ENCODE measurements at places on chromosomes 5 and 9.

- no peak for DNase-seq
Observed at GRCh38 chr5:73304381-73304780, 131.4 kb downstream of the TMEM174 start.

DNA sequence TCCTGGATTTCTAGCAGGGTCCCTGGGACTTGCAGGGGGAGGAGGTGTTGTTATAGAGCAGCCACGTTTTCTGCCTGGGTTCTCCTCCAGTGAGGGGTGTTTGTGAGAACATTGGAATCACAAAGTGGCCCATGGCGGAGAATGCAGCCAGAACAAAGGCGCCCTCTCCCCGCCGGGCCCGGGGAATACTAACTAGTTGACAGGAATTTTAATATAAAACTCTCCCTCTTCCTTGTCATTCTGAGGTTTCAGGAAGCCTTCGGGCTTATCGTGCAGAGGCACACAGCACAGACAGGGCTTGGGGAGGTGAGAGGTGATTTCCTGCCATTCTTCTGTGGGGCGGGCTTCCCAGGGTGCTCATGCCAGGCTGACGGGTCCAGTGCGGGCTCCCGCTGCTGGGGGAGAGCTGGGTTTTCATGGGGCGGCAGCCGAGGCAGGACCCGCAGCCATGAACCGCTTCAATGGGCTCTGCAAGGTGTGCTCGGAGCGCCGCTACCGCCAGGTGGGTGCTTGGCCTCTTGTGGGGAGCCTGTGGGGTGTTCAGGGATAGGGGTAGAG lies 37.7 kb downstream of the RGS3 start:
- DNase-seq: no peak

DNA sequence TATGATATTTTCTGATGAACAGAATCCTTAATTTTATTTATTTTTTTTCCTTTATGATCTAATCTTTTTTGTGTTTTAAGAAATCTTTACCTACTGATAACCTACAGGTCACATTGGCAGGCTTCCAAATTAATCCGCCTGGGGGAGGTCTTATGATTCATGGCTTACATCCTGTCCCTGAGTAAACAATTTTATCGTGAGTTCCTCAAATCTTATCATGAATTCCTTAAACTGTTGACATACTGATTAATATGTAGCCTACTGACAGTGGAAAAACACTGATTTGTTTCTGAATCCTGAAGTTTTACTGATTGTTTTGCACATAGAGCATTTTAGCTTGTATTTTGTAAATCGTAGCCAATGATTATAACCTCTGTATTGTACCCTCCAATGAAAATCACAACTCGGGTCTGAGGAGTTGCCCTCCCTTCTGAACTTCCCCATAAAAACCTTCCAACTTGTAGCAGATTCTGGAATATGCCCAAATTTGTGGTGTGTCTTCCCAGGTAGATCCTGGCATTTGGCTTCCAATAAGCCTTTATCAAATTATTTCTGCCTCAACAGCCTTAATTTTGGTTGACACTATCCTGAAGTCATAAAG lies 105.6 kb downstream of the VCAN start:
- DNase-seq: peak; percentile 32

- DNase-seq: no peak
Observed at GRCh38 chr5:151717416-151717815, 30.7 kb upstream of the SPARC start.

- DNase-seq: no peak
Observed at GRCh38 chr9:131335368-131335755, 45.8 kb downstream of the PLPP7 start.

DNA sequence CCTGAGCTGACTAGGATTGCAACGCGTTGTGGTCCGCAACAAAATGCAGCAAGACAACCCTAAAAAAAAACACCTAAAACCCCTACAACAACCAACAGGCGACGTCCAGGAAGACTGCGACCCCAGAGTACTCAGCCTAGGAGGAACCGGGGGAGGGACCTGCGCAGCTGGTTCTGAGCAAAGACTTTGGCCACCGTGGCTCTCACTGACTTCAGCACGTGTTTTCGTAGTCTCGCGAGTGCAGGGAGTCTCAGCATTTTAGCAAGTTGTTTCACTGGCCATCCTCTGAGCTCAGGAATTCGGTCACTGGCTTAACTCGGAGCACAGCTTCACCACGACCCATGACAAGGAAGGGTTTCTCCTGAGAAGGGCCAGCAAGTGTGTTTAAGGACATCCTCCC lies 8.6 kb upstream of the ZDHHC11 start:
- DNase-seq: no peak

DNA sequence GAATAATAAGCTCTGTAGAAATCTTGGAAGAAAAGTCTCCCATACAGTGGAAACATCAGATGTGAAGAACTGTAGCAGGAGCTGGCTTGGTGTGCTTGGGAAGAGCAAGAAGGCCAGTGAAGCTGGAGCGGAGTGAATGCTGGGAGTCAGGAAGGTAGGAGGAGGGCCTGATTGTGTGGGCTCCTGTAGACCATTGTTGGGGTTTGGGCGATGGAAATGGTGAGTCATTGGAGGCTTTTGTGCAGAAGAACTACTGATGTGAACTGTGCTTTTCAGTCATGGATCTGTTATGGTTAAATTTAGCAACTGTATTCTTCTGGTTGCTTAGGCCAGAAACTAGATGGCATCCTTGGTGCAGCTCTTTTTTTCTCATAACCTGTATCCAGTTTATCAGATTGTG lies 2.3 kb downstream of the ICE1 start:
- no peak for DNase-seq

DNA sequence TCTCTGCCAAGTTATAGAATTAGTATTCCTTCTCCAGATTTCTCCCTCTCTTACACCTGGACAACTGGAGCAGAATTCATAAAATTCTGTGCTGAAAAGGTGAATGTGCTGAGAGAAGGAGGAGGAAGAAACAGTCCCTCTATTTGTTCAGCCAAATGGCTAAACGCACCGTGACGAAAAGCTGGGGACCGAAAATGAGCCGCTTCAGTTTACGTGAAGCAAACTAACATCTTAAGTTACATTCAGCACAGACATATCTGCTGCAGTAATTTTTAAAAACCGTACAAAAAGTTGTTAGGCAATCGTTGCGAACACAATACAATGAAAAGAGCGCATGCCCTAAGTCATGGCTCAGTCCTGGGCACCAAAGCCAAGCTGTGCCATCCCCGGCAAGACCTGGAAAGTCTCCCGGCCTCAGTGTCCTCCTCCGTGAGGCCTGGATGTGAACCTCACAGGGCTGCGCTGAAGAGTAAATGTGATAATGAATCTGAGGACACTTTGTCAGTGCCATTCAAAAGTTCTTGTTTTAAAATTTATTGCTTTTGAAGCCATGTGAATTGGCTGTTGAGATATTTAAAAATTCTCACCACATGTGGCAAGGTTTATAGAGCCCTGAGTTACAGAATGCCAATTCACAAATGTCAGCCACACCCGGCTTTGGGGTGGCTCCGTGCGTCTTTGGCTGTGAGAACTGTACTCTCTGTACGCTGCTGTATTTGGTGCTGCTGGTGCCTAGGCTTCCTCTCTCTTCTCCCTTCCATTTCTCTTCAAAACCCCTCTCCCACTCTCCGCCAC lies 46.3 kb downstream of the FAM240B start:
- DNase-seq: no peak

DNA sequence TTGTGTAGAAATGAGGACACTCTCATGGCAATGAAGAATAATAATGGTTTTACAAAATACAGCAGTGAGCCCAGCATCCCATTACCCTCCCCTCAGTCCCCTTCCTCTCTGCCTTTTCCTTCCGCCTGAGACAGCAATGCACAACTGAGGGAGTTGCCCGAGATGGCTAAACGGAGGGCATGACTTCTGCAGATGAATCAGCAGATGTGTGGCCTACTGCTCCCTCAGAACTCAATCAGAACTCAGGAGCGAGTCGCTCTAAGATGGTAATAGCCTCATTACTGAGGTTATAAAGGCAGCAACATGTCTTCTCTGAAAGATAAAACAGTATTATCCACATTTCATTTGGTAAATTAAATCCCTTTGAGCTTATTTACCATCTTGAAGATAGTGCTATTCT lies 326.6 kb downstream of the ENC1 start:
- DNase-seq: no peak

DNA sequence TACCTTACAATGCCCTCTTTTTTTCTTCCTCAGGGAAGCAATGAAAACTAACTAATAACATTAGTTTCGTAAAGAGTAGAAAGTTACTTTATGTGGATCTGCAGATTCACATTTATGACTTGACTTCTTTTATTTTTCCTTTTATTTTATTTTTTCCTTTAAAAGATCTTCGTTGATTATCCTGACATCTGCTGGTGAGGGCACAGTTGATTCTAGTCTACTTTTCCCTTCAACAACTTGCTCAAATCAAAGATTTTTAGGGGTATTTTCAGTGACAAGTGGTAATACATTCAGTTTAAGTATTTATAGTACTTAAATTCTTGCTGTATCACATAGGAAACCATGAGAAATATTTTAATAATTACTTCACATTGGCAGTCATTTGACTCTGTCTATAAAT lies 4.9 kb downstream of the EDIL3 start:
- no peak for DNase-seq

GRCh38 chr9:131349881-131350563 lies 43.9 kb upstream of the PRRC2B start:
- DNase-seq: peak; percentile 86

DNA sequence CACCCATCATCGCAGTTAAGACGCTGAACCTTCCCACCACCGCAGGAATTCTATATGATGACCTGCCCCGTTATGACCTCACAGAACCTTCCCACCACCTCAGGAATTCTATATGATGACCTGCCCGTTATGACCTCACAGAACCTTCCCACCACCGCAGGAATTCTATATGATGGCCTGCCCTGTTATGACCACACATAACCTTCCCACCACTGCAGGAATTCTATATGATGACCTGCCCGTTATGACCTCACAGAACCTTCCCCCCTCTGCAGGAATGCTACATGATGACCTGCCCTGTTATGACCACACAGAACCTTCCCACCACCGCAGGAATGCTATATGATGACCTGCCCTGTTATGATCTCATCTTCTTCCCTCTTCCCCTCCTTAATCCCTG lies 64.3 kb downstream of the IRX1 start:
- DNase-seq: no peak

- no peak for DNase-seq
Observed at GRCh38 chr5:146291421-146292074, 47.1 kb upstream of the POU4F3 start.

DNA sequence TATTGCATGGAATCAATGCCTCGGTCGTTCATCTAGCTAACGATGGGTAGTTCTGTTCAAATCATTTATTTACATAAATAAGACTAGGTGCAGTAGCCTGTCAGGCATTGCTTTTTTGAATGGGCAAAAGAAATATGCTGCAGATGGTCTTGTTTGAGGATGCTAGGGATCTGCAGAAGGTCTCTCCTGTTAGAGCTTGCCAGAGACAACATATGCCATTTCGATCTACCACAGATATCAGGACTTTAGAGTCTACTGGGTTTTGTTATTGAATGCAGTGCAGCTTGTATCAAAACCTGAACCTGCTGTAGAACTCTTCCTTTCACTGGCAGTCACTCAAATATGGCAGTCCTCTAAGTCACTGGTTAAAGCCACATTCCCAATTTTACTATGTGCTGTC lies 381.1 kb upstream of the CDH10 start:
- no peak for DNase-seq

DNA sequence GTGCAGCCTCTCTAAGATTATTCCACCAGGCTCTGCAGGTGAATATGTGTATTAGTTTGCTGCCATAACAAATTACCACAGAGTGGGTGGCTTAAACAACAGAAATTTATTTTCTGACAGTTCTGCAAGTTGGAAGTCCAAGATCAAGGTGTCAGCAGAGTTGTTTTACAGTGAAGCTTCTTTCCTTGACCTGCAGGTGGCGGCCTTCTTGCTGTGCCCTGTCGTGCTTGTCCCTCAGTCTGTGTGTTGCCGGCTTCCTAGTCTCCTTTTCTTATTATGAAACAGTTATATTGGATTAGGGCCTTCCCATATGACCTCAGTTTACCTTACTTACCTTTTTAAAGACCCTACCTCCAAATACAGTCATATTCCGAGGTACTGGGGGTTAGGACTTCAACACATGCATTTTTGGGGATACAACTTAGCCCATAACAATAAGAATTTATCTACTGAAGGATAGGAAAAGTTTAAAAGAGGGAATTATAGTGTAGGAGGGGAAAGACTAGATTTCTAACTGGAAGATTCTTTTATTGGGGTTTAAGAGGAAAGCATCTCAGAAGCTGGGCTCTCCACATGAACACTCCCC lies 97.4 kb downstream of the OSTF1 start:
- DNase-seq: peak; percentile 22

- DNase-seq: no peak
Observed at GRCh38 chr5:87369431-87369830, 43.3 kb downstream of the CCNH start.

DNA sequence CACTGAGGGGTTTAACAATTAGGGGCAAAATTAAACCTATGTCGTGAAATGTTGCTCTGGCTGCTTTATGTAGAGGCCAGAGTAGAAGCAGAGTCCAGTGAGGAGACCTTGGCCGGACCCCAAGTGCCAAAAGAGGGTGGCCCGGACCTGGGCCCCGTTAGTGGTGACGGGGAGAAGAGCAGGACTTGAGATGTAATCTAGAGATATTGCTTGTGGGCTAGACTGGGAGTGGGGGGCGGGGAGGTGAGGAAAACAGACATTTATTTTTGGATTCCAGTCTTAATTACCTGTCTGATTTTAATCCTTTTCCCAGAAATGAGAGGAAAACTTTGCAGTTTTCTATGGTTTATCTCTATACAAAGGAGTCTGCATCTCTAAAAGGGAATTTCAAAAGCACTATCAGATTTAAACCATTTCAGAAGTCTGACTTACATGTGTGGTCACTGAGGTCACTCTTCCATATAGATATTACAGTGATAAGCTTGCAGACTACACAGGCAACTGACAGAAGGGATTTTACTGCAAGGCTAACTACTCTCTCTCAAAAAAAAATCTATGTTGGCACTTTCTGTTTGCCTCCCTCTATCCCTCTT lies 108.1 kb downstream of the MED27 start:
- DNase-seq: no peak

DNA sequence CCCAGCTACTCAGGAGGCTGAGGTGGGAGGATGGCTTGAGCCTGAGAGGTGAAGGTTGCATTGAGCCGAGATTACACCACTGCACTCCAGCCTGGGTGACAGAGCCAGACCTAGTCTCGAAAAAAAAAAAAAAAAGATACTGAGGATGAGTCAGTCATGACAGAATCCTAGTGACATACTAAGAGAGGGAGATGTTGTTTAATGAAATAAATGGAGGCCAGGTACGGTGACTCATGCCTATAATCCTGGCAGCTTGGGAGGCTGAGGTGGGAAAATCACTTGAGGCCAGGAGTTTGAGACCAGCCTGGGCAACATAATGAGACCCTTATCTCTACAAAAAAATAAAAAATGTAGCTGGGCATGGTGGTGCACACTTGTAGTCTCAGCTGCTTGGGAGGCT lies 107.2 kb downstream of the ZFAND5 start:
- DNase-seq: no peak

GRCh38 chr9:127530206-127530941 lies 79.1 kb downstream of the LRSAM1 start:
- DNase-seq: no peak

All from adrenal gland (tissue), 19 donors.